A549 treated with GW870086 at 1 μM for 4 hours (cell line): ENCODE measurements at places on chromosomes 4 and X. TPM values are rescaled to one million over a fixed set of nuclear protein-coding genes. Genes with fewer than 3 reads are reported as not detected.

Gene PRKX
- total RNA-seq, result 18.8 to 27.8 TPM (median 24.3 TPM) in 5 replicates

Gene IL13RA1
- total RNA-seq, result 50.2 to 66.2 TPM (median 61.3 TPM) in 5 replicates

Gene GATA1
- total RNA-seq, result not detected in 5 replicates

Gene TRO
- 0.56 to 1.2 TPM (median 0.70 TPM) in 5 replicates for total RNA-seq

Gene GAGE12J
- total RNA-seq, result not detected in 5 replicates

Gene FUNDC1
- total RNA-seq, result 23.6 to 28.3 TPM (median 26.6 TPM) in 5 replicates

Gene MAGEA12
- total RNA-seq, result 0.13 to 0.22 TPM (median 0.17 TPM) in 5 replicates

Gene LGI2
- 0.06 to 0.25 TPM (median 0.10 TPM) in 5 replicates for total RNA-seq

Gene TRIM60
- total RNA-seq, result not detected in 5 replicates

Gene MAGEA1
- total RNA-seq, result 0.09 to 0.22 TPM (median 0.16 TPM) in 3 of 5 replicates, not detected in the others

Gene SCD5
- total RNA-seq, result 6.0 to 8.8 TPM (median 7.4 TPM) in 5 replicates

Gene MAGEB4
- total RNA-seq, result not detected in 5 replicates

Gene POF1B
- total RNA-seq, result 2.3 to 2.8 TPM (median 2.5 TPM) in 5 replicates

Gene SORBS2
- 0.35 to 0.59 TPM (median 0.50 TPM) in 4 of 5 replicates, not detected in the other for total RNA-seq

Gene KIT
- total RNA-seq, result not detected in 5 replicates
